Stimulated activated CD8-positive, alpha-beta memory T cell treated with anti-CD3 and anti-CD28 coated beads, Interleukin-7, amount 100 ng/mL, for 24 hours (primary cell): ENCODE measurements at places on chromosomes 12 and 14.

DNA sequence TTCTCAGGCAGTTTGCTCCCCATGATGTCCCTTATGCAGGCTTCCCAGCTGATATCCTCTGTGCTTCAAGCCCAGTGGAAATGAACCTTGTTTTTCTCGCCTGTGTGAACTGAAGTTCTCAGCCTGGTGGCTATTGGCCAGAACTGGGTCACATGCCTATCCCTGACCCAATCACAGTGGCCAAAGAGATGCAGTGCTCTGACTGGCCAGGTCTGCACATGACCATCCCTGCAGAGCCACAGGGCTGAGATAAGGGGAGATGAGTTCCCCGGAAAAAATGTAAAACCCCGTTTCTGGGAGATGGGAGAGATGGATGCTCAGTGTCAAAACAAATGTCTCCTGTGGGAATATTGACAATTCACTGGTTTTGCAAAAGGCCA, 34.7 kb upstream of the FZD10 start:
- no peak for DNase-seq

DNA sequence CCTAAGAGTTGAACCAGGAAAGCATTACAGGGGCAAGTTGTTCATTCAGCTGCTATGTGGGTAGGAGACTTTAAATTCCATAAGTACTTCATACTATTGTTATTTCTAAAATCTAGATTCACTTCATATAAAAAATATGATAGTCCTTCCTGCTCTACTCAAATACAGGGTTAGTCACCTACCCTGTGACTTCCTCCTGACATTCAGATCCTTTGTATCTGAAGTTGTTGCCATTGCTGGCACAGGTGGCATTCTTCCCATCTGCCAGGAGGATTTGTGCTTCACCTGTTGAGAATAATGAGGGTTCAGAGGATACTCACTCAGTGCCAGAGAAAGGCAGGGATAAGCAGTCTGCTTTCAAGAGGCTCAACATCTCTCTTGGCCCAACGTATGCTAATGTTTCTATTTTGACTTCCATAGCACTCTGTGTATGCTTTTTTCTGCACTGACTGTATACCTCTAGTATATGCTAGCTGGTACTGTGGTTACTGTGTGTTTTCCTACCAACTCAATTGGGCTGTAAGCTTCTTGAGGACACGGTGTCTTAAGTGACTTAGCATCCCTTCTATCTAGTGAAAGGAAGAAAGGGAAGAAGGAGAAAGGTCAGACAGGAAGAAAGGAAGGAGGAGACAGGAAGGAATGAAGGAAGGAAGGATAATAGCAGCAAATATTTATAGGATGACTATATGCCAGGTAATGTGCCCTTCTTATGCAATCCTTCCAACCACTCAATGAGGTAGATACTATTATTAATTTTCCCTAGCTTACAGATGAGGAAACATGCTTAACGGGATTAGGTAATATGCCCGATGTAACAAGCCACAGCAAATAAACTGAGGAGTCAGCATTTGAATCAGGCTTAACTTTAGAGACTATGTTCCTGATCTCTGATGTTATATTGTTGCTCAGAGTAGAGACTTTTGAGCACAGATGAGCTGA, 38.5 kb upstream of the FGF6 start:
- no peak for DNase-seq

DNA sequence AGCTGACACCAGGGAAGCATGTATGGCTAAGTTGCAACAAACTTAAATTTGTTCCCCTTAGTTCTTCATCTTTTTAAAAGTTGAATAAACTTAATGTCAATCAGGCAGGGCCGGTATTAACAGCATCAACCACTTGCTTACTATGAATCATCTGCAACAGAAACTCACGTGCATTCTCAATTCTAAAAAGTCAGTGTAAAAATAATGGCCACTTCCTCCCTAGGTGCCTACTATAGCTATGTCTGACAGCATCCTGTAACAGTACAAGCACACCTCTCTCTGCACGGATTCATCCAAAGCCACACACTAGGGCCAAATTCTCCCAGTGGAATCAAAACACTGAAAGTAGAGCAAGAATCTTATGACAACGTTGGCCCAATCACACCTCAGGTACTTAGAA, 48.6 kb downstream of the PPP1R36 start:
- no peak for DNase-seq

DNA sequence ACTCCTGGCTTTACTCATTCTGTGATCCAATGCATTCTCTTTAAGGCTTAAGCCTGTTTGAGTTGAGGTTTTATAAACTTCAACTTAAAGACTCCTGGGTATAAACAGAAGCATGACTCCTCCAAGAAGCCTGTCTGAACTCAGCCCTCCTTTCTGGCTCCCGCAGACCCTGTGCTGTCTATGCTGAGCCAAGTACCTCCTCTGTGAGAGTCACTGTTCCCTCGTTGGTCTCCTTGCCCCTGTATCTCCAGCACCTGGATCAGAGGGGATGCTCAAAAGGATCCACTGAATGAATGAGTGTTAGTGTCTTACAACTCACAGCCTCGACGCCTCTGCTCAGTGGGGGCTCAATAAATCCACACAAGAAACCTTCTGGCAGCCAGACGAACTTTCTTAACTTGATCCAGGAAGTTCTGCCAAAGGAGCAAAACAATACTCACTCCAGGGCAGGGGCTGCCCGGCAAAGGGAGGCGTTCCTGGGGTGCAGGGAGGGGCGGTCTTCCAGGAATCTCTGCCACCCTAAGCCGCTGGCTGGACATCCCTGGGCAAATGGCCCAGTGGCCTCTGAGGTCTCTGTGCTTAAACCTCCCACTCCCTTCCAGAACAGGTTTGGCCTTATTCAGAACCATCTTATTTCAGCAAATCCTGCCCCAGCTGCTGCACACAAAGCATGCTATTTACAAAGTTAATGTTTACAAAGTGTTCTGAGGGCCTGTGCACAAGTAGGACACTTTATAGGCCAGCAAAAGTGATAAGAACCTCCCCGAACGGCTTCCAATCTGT, 32.9 kb downstream of the MAP1LC3B2 start:
- no peak for DNase-seq

- peak; percentile 20 for DNase-seq
Measured at GRCh38 chr12:107903341-107904061, 129.0 kb downstream of the ASCL4 start.

- DNase-seq, result no peak
Measured at GRCh38 chr14:70188322-70188658, 461 bp downstream of the SLC8A3 start.

DNA sequence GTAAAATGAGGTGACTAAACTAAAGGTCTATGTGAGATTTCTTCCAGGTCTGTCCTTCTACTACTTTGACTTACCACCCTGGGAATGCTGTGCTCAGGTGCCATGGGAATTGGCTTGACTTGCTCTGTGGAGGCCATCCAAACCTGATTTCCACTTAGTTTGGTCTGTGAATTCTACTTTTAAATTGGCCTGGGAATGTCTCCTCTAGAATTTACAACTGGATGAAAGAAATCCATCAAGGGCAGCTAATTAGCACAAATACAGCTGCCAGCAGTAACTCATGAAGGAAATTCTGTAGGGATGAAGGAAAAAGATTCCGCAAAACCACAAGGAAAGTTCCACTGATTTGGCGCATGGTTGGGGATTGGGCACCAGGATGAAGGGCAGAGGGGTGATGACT, 31.7 kb upstream of the FRMD6 start:
- DNase-seq, result no peak

DNA sequence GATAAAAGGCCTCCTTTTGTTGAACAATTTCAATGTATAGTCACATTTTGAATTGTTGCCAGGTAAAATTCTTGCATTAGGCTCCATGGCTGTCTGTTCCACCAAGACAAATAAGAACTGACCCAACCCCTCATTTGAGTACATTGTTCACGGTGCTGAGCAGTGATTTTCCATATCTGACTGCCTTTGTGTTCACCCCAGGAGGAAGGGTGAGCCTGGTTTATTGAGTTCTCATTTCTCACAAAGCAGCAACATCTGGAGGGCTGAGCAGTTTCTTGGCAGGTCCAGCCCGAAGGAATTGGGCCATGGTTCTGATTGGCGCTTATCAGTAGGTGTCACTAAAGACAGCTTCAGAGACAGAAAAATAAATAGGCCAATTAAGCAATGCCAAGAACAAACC, 149.1 kb downstream of the BMP4 start:
- DNase-seq, result no peak

DNA sequence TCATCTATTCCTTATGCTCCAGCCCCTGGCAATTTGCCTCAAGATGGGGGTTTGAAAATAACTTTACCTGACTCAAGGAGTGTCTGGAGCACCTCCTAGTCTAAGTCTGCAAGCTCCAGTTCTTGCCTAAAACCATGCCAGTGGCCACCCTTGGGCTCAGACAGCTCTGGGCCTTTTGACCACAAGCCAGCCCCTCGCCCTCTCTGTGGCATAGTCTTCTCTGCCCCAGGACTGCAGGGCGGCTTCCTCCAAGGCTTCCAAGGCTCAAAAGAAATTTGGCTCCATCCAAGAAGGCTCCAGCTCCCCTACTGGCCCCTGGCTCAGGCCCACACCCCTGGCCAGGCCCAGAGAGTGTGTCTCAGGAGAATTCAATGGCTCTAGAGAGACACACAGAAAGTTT, 14.8 kb downstream of the ACVRL1 start:
- DNase-seq, result no peak

DNA sequence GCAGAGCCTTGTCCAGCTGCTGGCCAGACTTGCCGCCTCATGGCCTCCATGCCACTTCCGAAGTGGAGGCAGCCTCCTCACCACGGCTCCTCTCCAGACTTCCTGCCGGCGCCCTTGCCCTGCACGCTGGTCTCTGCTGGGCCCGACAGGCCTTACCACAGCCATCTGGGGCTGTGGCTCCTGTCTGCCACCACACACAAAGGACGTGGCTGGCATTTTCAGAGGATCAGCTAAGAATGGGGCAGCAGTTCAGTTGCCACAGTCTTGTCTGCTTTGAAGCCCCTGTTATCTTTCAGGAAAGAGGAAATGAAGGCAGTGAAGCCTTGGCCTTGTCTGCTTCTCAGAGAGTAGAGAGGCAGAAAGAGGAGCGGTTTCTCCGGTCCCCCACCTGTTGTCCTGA, 178.0 kb upstream of the FKBP4 start:
- DNase-seq, result no peak

DNA sequence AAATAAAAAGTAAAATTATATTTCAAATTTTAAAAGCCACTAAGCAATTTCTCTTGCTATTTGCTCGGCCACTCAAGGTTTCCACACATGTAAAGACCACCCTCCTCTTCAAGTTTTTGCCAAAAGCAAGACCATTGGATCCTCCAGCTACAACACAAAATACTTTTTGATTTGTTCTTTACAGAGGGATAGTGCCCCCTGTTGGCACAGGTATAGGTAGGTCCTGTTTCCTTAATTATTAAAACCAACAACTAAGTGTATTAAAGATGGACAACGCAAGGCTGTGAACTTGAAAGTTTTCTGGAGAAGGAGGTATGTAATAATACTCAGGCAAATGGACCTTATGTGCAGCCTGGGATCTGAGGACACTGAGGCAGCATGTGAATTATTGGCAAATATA, 23.8 kb downstream of the ATP6V1D start:
- no peak for DNase-seq

GRCh38 chr12:26836201-26836600, 3.2 kb upstream of the ITPR2 start:
- DNase-seq, result no peak

- DNase-seq, result no peak
Measured at GRCh38 chr14:83290447-83290846, 1756.8 kb upstream of the SEL1L start.

- DNase-seq, result no peak
Measured at GRCh38 chr14:34220921-34221320, 241.1 kb downstream of the SPTSSA start.

DNA sequence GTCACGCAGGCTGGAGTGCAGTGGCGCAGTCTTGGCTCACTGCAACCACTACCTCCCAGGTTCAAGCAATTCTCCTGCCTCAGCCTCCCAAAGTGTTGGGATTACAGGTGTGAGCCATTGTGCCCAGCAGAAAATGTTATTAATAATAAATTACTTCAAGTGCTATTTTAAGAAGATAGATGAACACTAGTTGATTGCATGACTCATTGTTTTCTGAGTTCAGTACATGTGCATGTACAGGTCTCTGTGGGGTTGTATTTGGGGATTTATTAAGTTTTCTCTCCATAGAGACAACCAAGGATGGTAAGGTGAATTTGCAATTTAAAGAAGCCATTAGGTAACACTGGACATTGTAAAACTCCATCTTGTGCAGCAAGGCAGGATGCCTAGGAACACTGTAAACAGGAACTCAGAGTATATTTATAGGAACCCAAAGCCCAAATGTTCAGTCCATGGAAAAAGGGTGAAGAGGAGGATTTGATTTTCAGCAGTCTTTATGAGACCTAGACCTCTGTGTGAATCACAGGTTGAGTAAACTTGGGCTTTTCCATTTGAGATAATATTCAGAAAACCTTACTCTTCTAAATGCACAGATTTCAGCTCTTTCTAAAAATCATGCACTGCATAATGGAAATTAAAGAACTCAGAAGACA, 49.3 kb upstream of the TMPO start:
- no peak for DNase-seq

DNA sequence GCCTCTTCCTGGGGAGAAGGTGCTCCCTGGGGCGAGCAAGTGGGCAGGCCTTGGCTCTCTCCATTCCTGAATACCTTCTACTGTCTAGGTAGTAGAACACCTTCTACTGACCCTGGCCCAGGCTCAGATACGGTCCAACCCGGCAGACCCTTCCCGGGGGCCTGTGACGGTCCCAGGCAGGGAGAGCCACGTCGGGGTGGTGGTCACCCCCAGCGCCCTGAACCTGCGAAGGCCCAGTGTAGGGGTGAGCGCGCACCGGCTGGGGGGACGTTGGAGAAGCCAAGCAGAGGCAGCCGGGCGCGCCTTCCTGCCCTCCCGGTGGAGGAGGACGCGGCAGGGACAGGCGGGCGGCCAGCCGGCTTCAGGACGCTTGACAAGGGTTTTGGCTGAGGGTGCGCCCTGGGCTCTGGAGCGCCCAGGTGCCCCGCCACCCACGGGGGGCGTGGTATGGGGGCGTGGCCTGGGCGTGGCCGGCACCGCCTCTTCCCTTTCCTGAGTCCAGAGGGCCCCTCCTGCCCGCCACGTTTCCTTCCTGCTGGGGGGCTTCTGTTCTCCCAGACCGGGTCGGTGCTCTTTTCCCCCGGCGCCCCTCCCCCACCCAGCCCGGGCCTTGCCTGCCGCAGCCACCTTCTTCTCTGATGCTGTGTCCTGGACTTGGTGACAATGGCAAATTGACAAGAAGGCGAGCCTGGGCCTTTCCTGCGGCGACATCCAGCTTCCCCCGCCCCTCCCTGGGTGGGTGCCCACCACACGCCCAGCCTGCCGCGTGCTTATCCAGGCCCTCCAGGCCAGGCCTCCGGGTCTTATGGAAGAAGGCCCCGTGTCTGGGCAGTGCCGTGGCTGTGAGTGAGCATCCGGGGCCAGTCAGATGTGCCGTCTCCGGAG, 24.5 kb upstream of the PPP1R13B start:
- DNase-seq, result peak; percentile 67

DNA sequence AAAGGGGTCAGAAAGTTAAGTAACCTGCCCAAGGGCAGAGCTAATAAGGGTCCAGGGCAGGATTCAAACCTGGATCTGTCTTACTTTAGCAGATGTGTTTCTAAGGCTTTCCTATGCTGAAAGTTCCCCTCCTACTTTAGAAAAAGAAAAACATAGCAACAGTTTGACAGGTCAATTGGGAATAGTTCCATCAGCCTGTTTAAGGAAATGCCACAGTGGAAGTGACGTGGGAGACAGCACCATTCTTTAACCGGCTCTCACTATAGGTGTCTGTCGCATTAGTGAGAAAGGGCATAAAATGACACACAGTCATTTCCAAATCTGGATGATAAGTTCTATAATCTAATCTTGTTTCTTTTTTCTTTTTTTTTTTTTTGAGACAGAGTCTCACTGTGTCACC, 7.3 kb downstream of the ALDH1L2 start:
- DNase-seq, result no peak

GRCh38 chr14:61780125-61780524, 17.9 kb downstream of the SNAPC1 start:
- DNase-seq, result no peak
